T-cell (primary cell): ENCODE measurements at places on chromosomes 11 and 22.

DNA sequence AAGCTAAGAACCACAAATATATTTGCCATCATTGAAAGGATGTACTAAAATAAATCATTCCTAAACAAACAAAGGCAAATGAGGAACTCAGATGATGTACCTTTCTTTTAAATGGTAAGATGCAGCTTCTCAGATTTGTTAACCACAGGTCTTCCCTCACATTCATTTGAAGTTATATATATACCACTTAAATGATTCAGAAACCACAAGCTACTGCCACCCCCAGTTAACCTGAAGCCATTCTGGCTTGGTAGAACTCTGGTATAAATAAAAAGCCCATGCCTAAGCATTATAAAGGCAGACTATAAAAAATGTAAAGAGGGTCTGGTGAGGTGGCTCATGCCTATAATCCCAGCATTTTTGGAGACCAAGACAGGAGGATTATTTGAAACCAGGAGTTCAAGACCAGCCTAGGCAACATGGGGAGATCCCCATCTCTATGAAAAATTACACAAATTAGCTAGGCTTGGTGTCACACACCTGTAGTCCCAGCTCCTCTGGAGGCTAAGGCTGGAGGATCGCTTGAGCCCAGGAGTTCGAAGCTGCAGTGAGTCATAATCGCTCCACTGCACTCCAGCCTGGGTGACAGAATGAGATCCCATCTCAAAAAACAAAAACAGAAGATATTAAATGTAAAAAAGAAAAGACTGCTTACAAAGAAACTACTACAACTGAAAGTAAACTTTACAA is 1185.3 kb downstream of the JRKL start:
- no peaks in the 10 kb centered on the region for H3K36me3 ChIP-seq
- no peak overlapping the region for H3K4me3 ChIP-seq
- no peak for DNase-seq
- H3K27me3 ChIP-seq, result no peaks in the 10 kb centered on the region
- H3K27ac ChIP-seq, result no peak overlapping the region
- H3K4me1 ChIP-seq, result no peaks in the 10 kb centered on the region

GRCh38 chr22:35582861-35583670 is 34.1 kb downstream of the MB start:
- no peak overlapping the region for H3K27ac ChIP-seq
- peaks cover 29% of the 10 kb centered on the region for H3K27me3 ChIP-seq
- H3K36me3 ChIP-seq, result no peaks in the 10 kb centered on the region
- peak; percentile 42 for DNase-seq
- H3K4me1 ChIP-seq, result peaks cover 6% of the 10 kb centered on the region
- no peak overlapping the region for H3K4me3 ChIP-seq

DNA sequence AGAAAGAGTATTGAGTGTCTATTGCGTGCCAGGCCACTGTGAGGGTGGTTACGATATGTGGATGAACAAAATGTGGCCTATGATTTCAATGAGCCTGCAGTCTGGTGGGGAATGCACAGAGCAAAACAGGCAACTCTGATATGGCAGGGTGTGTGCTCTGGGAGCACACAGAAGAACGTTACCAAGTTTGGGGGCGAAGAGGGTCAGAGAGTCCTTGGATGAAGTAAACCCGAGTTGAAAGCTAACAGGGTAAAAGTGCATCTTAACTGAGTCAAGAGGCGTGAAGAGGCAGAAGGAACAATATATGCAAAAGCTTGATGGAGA is 258 bp downstream of the CFAP68 start:
- no peak for DNase-seq
- peak overlapping the region; percentile 98 for H3K27ac ChIP-seq
- H3K36me3 ChIP-seq, result peaks cover 23% of the 10 kb centered on the region
- H3K4me1 ChIP-seq, result peaks cover 12% of the 10 kb centered on the region

DNA sequence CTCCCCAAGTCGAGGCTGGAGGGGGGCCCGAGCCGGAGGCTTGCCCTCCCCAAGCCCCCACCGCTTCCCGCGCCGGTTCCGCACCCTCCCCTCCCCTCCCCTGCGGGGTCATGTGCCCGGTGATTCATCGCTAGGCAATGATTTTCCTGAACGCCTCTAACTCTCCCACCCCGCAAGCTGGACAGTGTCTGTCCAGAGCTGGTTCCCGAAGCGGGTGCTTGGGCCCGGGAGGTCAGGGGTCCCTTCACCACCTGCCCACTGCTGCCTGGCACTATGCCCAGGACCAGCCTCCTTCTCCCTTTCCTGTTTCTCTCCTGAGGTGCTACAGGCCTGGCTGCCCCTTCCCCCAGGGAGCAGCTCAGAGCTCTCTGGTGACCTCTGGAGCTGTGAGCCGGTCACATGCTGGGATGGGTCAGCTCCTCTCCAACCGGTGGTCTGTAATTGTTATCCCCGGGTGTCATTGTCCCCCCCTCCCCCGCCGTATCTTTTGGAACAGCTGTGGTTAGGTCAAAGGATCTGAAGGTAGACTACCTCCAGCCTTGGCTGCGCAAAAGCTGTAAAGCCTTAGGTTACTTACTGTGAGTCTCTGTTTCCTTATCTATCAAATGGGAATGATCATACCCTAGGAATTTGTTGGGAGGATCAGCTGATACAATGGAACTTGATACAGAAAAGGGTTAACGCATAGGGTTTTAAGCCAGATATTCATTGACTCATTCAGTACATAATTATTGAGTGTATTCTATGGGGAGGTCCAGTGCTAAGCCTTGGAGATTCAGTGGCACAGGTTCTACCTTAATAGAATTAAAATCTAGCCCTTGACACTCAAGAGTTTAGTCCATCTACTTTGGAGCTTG is 753 bp downstream of the STX3 start:
- H3K36me3 ChIP-seq, result no peaks in the 10 kb centered on the region
- peak; percentile 31 for DNase-seq
- H3K4me1 ChIP-seq, result peaks cover 24% of the 10 kb centered on the region
- H3K27me3 ChIP-seq, result peaks cover 3% of the 10 kb centered on the region

DNA sequence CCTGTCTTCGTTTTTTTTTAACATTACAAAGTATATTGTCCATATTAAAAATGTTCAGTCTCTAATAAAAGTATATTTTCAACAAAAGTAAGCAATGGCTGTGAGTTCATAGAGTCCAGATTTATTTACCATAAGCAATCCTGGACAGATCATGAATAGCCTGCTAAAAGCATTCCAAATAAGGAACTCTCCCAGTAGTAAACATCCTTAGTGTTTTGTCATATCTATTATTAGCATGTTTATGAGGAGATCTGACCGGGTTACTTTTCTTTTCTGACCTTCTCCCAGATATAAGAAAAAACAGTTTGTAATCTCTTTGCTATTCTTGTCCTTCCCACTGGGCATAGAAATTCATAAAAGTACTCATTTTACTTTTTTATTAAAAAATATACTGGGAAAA is 403.9 kb upstream of the ANO3 start:
- H3K36me3 ChIP-seq, result no peaks in the 10 kb centered on the region
- no peak overlapping the region for H3K4me3 ChIP-seq
- DNase-seq, result no peak

- no peak for DNase-seq
- H3K36me3 ChIP-seq, result peaks cover 8% of the 10 kb centered on the region
- no peak overlapping the region for H3K27ac ChIP-seq
- no peak overlapping the region for H3K4me3 ChIP-seq
Measured at GRCh38 chr22:37065180-37065579, 13.6 kb downstream of the KCTD17 start.

GRCh38 chr11:131980888-131981668 is 610.7 kb downstream of the NTM start:
- H3K4me1 ChIP-seq, result no peaks in the 10 kb centered on the region
- no peaks in the 10 kb centered on the region for H3K36me3 ChIP-seq
- H3K27ac ChIP-seq, result no peak overlapping the region
- H3K27me3 ChIP-seq, result peaks cover 2% of the 10 kb centered on the region
- DNase-seq, result no peak
